Stimulated activated CD8-positive, alpha-beta memory T cell treated with anti-CD3 and anti-CD28 coated beads, Interleukin-7, amount 100 ng/mL, for 1 hour (primary cell): ENCODE measurements at places on chromosomes 16 and 17.

DNA sequence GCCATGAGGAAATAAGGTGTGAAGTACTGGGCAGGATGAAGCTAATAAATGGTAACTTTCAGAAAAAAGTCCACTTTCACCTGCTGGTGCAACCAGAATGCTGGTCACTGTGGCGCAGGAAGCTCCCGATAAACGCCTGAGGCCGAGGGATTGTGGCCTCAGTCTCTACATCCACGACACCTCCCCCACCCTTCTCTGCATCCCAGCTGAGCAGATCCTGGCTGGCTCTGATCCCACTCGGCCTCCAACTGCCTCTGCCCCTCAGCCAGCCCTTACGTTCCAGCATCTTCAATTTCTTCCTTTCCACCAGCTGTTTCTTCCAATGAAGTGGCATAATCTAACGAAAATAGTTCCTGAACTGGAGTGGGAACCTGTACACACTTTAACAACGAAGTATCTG, 49.5 kb downstream of the COX4I1 start:
- DNase-seq = no peak

- DNase-seq = no peak
Measured at GRCh38 chr17:80980397-80981061, 11.1 kb upstream of the CHMP6 start.

DNA sequence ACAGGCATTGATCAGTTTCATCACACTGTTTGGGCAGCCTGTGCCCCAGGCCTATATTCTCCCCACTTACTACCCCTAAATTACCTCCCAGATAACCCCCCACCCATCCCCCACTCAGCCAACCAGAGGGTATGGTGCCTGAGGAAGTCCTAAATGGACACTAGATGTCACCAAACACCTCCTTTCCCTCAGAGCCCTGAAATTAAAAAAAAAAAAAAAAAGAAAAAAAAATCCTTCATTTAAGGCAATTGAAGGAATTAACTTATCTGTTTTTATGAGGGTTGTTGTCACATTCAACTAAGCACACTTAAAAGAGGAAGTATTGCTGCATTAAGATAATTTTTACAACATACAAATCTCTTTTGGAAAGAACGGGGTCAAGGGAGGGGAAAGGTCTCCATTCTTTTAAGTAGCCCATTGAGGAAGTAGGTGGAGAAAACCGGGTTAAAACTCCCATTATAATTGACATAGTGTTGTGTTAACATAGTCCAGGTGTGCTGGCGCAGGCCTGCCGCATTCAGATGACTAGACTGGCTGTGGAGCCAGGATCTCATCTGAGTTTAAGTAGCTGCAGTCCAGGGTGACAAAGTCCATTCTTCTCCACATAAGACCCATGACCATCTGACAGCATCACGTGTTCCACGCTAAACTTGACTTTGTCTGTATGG, 46.3 kb downstream of the SNX11 start:
- no peak for DNase-seq

DNA sequence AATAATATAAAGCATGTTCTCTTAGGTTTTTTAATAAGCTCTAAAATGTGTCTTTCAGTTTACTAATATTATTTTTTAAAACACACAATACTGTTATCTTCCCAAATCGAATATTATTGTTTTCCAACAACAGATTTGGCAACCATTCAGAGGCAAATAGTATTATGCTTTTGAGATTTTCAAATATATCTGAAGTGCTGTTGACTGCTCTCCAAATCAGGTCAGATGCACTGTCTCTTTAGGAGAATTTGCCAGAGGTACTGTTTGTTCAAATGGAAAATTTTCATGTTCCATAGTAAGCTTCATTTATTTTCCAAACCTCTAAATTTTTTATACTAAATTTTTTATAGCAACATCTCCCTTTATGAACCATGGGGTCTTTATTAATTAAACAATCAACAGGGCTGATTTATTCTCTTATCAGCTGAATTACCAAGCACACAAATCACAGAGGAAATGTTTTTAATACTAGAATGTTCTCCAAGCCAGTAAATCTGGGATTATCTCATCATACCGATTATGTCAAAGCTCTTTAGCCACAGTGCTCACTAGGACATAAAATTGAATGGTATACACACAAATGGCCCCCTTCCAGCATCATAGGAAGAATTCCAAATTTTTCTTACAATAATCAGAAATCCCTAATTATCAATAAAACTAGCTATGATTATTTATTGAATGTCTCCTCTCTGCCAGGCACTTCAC, 108.8 kb upstream of the HLF start:
- DNase-seq = no peak

DNA sequence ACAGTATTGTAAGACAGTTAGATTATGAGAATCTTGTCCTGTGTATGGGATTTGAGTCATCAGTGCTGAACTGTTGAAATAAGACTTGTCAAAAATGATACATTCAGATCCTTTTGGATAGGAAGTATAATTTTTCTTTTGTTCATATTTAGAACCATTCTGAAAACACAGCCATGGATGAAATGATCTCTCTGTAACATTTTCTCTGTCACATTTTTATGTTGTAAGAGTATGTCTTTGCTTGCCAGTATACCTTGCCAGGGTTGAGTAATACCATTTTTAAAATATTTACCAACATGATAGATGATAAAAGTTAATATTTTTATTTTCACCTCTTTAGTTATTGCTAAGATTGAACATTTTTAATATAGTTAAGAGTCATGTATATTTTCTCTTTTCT, 45.0 kb downstream of the NSRP1 start:
- DNase-seq = no peak

DNA sequence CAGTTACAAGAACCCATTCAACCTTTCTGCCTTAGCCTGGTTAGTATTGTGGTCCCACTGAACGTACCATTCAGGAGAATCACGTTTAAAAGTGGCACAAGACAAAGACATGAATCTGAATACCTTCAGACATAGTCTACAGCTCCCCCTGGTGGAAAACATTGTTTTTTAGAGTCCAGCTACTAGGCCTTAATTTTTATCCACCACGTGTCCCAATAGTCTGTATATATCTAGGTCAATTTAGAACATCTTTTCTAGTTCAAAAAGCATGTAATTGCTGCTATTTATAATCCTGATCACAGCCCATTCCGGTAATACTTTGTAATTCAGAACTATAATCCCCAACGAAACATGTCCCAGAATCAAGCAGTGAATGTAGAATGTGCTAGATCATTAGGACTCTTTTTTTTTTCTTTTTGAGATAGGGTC, 13.7 kb upstream of the GUCY2D start:
- no peak for DNase-seq

- no peak for DNase-seq
Measured at GRCh38 chr17:83121921-83122820, 42.8 kb downstream of the METRNL start.

DNA sequence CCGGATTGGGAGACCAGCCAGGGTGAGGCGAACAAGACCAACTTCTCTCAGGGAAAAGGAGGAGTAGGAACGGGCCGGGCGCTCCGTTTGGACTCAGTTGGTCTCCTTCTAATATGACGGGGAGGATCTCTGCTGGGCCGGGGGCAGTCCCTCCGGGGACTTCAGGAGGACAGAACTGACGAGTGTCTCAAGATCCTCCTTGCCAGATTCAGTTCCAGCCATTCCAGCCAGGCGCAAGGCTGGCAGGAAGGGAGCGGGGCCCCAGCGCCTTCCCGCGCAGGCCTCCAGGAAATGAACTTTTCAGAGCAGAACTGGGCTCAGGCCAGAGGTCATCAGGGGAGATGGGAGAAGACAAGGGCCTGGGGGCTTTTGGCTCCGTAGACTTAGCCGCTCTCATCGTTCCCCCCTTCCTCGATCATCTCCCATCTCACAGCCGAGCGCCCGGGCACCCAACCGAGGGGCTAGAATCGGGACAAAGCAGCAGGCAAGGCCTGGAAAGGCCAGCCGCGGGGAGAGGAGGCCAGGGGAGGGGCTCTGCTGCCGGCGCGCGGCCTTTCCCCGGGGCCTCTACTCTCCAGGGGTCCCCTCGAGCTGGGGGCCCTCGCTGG, 1.6 kb downstream of the ZNF423 start:
- DNase-seq = no peak

GRCh38 chr16:15976225-15976812, 26.9 kb downstream of the ABCC1 start:
- DNase-seq = no peak

DNA sequence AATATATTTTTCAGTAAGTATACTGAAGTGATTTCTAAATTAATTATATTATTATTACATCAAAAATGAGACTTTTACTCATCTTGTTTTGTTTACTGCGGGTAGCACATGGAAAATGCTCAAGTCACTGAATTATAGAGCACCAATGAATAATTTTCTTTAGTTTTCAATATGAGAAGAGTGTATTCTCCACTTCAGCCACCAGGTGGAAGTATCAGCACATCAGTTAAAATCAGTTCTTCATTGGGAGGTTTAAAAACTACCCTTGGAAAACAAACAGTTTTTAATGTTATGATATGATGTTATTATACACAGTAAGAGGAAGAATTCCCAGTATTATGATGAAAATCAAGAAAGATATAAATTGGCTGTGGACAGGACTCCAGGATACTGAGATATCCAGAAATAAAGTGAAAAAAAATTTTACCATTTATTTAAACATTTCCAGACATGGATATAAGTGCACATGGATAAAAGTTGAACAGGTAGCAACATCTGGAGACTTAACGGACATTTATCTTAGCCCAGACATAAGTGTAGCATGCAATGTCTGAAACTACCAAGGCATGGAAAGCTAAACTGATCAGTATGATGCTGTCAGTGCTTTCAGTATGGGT, 467.3 kb downstream of the KCNJ2 start:
- no peak for DNase-seq

DNA sequence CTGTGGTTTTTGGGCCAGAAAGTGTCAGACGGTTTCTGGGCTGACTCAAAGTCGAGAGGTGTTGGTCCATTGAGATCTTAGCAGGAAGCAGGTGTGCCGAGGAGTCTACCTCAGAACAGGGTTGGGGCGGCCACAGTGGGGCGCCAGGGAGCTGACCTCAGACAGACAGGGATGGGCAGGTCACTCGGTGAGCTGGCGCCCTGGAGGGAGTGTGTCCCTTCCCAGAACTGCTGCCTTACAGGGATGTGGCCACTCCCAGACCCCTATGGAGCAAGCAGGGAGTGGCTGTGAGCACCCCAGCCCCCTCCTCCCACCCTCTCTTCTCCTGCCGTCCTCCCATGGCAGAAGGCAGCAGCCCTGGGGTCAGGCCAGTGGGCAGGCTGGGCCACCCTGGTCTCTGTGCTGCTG, 14.0 kb upstream of the DPEP1 start:
- no peak for DNase-seq

GRCh38 chr17:2394775-2395201, 6.1 kb downstream of the MNT start:
- DNase-seq = no peak

GRCh38 chr16:81238296-81239011, at the start of gene BCO1:
BCO1 (plus strand) TSS chr16:81238689; CDS start chr16:81238909, 220 bp downstream.
- no peak for DNase-seq

- DNase-seq = no peak
Measured at GRCh38 chr17:57735230-57735629, 9.9 kb downstream of the CCDC182 start.

GRCh38 chr16:75248536-75249380, 2.7 kb downstream of the BCAR1 start:
- no peak for DNase-seq

- DNase-seq = no peak
Measured at GRCh38 chr16:83762141-83762991, 45.4 kb upstream of the HSBP1 start.

DNA sequence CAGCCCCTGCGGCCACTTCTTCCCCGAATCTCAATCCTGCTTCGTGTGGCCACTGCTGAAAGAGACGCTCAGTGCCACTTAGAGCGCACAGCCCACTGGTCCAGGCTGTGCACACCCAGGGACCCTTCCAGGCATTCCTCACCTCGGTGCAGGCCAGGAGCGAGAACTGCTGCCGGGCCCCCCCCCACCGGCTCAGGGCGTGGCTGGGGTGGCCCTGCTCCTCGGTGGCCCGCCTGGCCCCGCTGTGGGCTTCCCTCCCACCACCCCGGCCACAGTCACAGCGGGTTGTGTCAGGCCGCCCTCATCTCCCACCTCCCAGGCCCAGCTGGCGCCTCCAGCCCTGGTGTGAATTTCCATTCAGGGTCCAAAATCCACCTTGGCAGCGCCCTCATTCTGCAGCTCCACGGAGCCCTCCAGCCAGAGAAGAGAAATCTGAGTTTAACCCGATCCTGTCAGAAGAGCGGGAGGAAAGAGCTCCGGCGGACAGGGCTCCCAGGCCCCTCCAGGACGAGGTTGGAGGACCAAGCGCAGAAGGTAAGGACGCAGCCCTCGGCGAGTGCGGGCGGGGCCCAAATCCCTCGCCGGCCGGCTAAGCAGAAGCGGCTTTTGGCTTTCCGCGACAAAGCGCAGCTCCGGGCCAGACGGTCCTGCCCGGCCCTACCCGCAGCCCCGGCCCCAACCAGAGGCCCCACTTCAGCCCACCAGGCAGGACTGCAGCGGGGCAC, 12.0 kb downstream of the TBC1D16 start:
- DNase-seq = no peak

GRCh38 chr17:41962768-41963434, 3.7 kb upstream of the CNP start:
- DNase-seq = peak; percentile 47

DNA sequence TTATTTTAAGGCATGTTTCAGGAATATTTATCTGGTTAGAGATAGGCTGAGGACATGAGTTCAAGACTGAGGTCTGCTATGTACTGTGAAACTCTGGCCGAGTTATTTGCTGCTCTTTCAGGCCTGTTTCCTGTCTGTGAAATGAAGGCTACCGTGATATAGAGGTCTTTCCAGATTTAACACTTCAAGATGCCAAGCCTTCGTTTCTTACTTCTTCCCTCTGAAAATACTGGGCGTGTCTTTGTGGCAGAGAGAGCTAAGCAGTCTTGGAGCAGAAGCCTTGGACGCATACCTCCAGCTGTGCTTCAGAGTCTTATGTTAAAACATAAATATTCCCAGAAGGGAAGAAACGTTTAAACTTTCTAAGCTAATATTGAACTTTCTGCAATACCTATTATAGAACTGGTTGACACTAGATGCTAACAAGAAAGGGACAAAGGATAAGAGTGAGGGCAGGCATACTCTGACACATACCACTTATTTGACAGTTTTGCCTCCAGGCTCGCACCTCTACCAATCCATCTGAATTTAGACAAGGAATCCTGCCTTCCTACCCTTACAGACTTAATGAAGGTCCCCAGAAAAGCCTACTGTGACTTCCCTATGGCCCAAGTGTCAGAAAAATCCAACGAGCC, 17.5 kb downstream of the WIPI1 start:
- DNase-seq = no peak

- DNase-seq = no peak
Measured at GRCh38 chr16:4640572-4641305, 16.1 kb downstream of the MGRN1 start.

DNA sequence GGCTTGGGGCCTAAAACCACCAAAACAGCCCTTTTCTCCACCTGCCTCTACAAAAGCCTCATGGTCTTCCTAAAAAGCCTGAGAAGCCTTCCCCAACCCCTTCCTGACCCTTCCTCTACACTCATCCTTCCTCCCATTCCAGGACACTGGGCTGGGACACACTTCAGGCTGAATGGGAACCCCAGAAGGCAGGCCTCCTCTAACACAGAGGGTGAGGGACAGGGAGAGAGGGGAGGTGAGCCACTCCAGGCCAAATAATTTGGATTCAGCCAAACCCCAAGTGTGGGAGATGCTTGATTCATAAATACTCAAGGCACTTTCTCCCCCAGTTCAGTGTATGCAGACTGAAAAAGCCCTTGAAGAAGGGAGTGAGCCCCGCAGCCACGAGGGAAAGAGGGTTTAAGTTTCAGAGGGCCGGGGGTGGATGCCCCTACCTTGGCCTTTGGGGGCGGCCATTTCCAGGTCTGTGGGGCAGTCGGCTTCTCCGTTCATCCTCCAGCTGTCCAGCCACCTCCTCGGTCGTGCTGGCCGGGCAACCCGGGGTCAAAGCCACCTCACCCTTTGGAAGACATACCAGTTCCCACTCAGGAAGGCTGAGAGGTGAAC, 1.6 kb downstream of the UBTF start:
- no peak for DNase-seq

- no peak for DNase-seq
Measured at GRCh38 chr17:61305024-61305423, 94.6 kb upstream of the TBX2 start.
